ENCODE measurements at places on chromosomes 3 and 15.
A peak's percentile ranks its signal among the peaks of the same experiment; 100 is the strongest.

- no peak for DNase-seq
Measured at GRCh38 chr3:13053420-13053819, 19.8 kb downstream of the IQSEC1 start.

DNA sequence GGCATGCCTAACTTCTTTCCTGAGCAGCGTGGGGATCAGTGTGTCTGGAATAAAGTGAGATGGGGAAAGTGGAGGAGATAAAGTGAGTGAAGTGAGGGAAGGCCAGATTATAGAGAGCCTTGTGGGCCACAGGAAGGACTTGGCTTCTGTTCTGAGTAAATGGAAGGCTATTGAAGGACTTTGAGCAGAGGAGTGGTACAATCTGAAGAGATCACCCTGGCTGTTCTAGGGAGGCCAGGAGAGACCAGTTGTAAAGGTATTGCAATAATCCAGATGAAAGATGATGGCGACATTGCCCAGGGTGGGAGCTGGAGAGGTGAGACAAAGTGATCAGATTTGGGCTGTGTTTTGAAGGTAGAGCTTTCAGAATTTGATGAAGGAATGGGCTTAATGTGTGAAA, 46.8 kb upstream of the NEO1 start:
- DNase-seq = no peak

GRCh38 chr3:15243822-15244482, 37.9 kb downstream of the CAPN7 start:
- no peak for DNase-seq

DNA sequence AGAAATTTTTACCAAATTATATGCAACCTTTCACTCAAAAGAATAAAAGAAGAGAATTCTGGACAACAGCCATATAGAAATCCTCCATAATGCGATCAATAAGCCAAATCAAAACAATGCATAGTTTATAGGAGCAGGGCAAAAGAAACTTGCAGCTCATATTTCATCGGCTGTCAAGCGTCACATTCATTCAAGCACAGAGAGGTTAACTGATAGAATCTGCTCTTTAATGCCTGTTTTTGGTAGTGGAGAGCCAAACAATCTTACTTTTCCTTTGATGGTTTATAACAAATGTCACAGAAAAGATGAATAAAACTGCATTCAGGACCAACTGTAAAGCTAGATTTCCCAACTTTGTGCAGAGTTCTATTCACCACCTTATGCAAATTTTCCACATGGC, 35.4 kb downstream of the PRTG start:
- no peak for DNase-seq

DNA sequence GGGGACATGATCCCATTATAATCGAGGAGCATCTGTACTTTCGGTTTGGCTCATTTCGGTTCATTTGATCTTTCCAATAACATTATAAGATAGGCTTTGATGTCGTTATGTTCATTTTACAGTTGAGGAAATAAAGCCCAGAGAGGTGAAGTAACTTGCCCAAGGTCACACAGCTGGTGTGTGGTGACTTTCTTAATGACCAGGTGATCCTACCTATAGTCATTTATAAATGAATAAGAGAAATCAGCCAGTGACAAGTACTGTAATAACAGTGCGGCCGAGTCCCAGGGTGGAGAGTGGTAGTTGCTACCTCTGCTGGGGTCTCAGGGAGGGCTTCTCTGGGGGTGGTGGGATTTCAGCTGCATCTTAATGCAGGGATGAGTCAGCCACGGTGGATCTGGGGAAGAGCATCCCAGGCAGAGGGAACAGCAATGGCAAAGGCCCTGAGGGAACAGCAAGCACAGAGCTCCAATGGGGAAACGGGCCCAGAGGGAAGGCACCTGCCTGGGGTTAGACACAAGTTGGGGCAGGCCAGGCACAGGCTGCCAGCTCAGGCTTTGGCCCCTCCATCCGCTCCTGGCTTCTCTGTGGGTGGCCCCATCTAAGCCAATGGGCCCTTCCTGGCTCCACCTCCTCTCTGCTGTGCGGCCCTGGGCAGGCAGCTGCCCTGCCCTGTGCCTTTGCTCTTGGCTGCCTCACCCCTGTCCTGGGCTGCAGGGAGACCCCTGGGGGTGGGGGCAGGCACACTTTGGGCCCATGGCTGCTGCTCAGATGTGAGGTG, 1.1 kb upstream of the FBLN2 start:
- DNase-seq = no peak

DNA sequence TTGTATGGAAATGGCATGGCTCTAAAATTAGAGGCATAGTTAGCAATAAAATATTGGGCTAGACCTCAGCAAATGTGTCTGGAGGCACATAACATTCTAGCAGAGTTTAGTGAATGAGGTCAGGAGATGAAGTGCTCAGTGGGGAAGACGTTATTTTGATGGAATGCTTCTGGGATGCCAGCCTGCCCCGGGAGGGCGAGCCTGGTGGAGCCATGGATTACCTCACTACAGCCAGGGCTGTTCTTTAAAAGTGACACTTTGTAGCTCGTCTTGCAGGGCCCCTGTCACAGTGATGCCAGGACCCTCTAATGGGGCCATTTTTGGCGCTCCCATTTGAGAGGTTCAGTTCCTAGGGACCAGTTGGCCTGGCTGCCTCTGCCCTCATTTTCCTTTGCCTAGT, 48.5 kb downstream of the PXYLP1 start:
- no peak for DNase-seq

GRCh38 chr3:14410503-14411165, 8.2 kb downstream of the SLC6A6 start:
- no peak for DNase-seq

GRCh38 chr3:114214542-114215341, 22.6 kb downstream of the ZNF80 start:
- peak; percentile 36 for DNase-seq

Data from stimulated activated CD4-positive, alpha-beta T cell treated with anti-CD3 and anti-CD28 coated beads, Interleukin-4, amount 100 ng/mL, for 4 hours (primary cell).